ENCODE measurements at places on chromosomes 3 and 15.

DNA sequence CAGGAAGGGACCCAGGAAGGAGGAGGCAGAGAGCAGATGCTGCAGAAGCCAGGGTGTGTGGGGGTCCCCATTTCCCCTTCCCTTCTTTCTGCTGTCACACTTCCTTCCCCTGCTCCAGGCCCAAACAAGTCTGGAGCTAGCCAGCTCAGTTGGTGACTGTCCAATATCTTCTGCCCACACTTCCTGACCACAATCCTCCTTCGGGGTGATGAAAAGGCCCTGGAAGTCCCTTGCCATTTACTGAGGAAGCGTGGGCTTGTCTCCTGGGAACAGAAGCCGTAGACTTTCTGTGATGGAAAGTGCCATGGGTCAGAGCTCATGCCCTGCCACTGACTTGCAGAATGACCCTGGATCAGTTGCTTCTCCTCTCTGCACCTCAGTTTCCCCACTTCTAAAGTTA lies 39.0 kb downstream of the ANAPC13 start:
- DNase-seq, result no peak

- no peak for DNase-seq
These were observed 62.3 kb downstream of the FBLN2 start for GRCh38 chr3:13611221-13611620.

DNA sequence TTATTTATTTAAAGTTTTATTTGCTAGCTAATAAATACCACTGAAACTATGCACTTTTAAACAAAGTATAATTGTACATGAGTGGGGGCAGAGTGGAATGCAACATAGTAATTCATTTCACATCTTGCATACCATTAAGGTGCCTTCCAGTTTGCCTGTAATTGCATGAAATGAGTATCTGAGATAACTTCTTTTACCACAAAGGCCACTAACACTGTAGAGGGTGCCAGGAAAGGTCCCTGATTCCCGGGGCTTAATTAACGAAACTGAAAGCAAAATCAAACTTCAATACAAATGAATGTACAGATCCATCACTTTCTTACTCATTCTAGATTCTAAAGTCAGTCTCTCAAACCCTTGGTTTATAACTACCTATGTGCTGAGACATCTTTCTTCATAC lies 2.1 kb downstream of the CD47 start:
- no peak for DNase-seq

DNA sequence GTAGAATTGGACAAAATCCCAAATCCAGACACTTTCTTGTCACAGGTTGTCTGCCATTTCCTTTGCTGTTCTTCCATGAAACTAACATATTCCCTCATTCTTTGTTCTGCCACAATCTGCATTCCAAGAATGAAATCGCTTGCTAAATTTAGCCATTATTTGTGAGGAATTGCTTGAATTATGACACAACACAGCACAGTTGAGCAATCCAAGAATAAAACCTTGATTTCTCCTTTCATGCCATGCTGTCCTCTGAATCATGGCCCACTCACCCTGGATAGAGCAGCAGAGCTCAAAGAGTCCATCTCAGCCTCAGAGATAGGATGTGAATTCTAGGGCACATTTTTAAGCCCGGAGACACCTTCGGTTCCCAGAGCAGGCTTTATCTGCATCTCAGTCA lies 35.2 kb upstream of the GREM1 start:
- no peak for DNase-seq

GRCh38 chr3:129304962-129305222 lies 26.2 kb downstream of the HMCES start:
- peak; percentile 31 for DNase-seq

- no peak for DNase-seq
These were observed 268.0 kb downstream of the LPP start for GRCh38 chr3:188421836-188422540.

DNA sequence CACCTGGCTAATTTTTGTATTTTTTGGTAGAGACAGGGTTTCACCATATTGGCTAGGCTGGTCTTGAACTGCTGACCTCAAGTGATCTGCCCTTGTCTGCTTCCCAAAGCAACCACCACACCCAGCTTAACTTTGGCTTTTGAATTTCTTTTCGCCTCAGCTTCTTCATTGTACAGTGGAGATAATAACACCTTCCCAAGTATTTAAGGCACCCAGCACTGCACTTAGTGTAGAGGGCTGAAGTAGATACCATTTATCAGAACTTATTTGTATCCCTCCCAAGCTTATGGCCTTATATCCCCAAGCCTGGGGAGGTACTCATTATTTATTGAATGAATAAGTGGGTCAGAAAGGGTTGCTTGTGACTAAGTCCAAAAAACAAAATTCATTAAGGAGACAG lies 2.3 kb downstream of the SQOR start:
- DNase-seq, result no peak

DNA sequence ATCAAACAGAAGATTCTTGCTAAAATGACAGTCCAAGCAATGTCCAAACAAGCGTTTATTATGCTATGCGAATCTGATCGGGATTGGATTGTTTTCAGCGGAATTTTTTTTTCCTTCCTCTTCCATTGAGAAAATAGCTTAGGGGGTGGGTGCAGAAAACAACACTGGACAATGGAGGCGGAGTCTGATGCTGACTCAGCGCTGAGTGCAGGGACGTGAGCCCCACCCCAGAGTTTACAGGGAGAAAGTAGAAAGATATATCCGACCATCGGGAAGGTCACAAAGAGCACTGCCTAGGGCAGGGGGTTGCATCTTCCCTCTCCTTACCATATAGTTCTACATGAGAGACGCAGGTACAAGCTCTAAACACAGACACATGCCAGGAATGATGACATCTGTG lies 117.0 kb downstream of the FOXP1 start:
- no peak for DNase-seq

GRCh38 chr3:70149714-70150400 lies 150.3 kb downstream of the SAMMSON start:
- no peak for DNase-seq

DNA sequence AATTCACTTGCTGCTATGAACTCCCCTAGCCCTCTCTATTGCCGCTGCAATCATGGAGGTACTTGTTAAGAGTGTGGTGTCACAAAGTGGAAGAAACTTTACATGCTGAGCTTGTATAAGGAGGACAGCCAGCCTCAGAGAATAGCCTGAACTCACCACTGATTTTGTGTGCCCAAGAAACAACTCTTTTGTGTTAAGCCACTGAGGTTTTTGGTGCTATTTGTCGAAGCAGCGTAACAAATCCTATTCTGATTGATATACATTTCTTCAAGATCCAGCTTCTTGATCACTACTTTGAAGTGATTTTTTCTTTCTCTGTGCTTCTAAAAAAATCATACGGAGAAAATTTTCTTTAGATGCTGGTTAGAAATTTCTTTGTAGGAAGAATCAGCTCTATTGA lies 132.4 kb downstream of the MEIS2 start:
- no peak for DNase-seq

- no peak for DNase-seq
These were observed 253.3 kb downstream of the KLF13 start for GRCh38 chr15:31579976-31580375.

DNA sequence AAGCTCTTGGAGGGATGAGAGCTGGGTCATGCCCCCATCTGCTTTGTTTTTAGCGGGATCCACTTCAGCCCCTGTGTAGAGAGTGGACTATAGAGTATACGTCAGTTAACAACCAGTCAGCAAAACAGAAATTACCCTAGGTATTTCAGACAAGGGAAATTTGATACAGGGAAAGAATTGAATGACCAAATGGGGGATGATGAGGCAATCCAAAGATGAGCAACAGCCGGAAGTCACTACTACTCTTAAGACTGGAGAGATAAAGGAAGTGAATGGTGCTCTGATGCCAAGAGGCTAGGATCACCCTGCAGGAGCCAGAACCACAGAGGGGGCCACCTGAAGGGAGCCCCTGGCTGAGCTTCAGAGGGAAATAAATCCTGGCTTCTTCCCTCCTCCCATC lies 1.7 kb upstream of the GPR62 start:
- no peak for DNase-seq

GRCh38 chr15:90268415-90268814 lies 2.9 kb downstream of the NGRN start:
- no peak for DNase-seq

- DNase-seq, result no peak
These were observed 2.8 kb downstream of the GOLGA8A start for GRCh38 chr15:34434627-34435305.

- no peak for DNase-seq
These were observed 200.3 kb upstream of the PFN2 start for GRCh38 chr3:150170852-150171520.

DNA sequence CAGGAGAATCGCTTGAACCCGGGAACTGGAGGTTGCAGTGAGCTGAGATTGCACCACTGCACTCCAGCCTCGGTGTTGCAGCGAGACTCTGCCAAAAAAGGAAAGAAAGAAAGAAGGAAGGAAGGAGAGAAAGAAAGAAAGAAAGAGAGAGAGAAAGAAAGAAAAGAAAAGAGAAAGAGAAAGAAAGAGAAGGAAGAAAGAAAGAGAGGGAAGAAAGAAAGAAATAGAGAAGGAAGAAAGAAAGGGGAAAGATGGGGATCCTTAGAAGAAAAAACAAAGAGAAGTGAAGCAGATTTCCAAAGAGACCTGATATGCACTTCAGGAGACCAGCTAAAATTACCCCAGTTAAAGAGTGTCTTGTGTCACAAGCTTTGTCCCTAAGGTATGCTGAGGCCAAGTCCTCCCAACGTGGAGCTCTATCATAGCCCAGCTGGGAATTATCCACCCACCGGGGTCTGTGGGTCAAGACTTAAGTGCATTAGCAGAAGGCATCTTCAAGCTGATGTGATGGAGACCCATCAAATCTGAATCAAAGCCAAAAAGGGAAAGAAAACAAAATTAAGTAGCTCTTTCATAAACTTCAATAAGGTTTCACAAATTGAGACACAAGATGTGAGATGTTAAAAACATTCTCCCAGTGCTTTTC lies 17.8 kb upstream of the AKAP13 start:
- no peak for DNase-seq

GRCh38 chr3:55488398-55489055 lies 1.4 kb upstream of the WNT5A start:
- DNase-seq, result no peak

DNA sequence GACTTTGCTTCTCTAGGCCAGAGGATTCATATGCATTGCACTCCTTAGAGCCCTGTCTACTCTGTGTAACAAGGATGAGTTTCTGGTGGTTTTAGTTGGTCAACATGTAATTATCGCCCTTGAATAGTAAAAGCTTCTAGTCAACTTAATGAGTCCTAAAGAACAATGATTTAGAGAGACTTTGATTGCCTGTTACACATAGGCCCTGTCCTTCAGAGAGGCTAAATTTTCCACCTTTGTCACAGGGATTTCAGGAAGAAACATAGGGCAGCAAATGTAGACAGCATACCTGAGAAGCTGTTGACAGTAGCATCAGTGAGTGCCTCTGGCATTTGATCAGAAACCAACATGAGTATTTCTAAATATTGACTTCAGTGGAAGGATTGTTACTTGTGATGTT lies 7.1 kb downstream of the BTLA start:
- DNase-seq, result no peak

DNA sequence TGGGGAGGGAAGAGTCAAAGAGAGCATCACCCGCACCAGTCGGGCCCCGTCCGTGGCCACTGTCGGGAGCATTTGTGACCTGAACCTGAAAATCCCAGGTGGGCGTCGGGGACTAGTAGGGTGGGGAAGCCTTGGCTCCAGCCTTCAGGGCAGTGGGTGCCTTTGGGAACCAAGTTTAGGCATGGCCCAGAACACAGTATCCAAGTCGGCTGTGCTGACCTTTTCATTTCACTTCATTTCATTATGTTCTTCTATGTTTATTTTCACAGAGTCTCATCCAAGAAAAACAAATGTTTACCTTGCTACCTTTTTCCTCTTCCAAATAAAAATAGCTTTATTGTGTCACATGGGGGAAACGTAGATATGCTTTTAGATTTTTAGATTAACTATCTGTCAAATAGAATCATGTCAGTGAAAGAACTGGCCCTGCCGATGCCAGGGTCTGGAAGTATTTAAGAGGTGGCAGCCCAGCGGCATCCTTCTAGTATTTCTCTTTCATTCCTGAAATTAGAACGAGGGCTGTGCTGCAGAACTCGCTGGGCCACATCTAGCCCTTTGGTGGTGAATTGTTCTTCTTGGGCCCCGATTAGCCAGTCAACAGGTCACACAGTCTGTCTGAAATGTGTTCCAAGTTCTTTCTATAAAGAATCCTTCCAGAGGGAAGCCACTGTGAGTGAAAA lies 60.5 kb downstream of the DNASE1L3 start:
- DNase-seq, result no peak

DNA sequence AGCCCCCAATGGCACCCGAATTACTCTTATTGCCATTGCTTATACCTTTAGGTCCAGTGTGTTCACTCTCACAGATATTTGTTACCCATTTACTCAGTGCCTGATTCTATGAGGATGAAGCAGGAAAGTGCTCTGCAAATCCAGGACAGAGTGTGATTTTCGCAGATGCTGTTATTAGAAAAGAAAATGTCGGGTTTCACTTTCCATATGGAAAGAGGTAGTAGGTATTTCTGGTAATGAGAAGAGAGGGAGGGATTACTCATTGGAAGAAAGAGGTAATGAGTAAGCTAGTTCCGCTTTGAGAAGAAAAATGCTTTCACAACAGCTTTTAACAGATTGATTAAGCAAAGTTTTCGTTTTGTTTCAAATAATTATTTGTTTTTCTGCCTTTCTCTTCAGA lies 336.3 kb upstream of the CFAP20DC start:
- no peak for DNase-seq

DNA sequence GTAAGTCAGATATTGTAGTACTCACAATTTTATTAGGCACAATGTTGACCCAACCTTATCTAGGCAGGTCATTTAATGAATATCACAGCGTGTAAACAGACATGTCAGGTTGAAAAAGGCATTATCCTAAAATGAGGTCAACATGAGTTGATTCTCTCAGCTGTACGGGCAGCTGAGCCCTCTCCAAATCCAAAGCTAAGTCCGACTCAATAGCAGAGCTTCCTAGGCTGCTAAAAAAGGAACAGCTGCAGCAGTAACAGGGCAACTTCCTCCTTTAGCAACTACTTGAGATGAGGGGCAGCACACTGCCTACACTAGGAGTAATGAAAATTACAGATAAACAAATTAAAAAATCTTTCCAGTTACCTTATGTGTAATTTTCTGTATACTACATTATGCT lies 189.2 kb downstream of the CADM2 start:
- no peak for DNase-seq
